ENCODE measurements at places on chromosomes 1 and 21. TPM values are rescaled to one million over a fixed set of nuclear protein-coding genes. Genes with fewer than 3 reads are reported as not detected.

PLD5 gene
- total RNA-seq = not detected

RALGPS2 gene
- total RNA-seq = 10.6 TPM

OR2T29 gene
- total RNA-seq = not detected

DNA sequence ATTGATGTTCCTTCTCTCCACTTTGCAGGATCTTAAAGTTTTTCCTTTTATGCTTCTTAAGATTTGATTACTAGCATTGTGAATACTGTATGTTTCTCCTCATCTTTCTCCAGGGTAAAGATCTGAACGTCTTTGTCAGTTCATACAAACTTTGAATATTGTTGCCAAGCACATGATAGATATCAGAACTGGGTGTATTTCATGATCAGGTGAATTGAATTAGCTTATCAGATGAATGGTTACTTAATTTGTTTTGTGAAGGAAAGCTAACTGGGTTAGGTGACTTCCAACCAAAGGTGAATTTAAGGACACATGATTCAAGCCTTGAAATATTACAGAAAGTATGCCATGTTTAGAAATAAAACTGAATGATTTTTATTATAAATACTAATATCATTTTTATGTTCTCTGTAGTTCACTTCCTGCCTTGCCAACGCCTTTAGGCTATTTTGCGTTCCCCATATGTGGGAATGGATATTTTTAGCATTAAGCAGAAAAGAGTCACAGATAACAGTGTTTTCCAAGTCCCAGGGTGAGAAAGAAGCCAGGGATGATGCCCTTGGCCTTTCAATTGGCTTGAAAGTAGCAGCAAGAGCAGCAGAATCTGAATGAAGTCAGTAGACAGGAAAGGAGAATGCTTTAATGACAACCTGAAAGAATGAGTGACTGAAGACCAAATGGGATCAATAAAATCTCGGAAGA, 752.1 kb downstream of the NCAM2 start:
- DNase-seq = no peak

GRCh38 chr1:201944639-201945038, 1.7 kb downstream of the LMOD1 start:
- DNase-seq = no peak

GRCh38 chr1:31549809-31550620, 26.3 kb upstream of the TINAGL1 start:
- no peak for DNase-seq

DNA sequence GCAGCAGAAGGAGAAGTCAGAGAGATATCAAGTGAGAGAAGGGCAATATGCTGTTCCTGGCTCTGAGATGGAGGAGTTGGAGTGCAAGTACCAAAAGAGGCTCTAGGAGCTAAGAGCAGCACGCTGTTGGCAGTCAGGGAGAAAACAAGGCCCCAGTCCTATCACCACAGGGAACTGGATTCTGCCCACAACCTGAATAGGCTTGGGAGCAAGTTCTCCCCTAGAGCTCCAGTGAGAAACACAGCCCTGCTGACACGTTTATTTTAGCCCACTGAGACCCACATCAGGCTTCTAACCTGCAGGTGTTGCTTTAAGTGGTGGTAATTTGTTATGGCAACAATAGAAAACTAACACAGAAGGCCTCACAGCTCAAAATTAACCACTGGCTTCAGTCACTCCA, 31.8 kb upstream of the ZNF644 start:
- DNase-seq = no peak

DNA sequence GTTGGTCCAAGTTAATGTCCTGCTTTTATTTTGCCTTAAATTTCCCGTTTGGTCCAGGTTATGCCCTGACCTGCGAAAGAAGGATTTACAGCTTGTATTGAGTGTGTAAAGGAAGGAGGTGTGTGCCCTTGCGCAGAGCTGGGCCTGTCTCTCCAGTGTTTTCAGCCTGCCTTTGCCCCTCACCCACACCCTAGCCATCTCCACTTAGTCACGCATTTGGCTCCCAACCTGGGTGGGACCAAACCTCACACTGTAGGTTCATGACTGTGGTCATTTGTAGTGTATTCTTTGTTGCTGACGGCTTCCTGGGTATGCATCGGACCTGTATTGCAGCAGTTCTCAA, 572 bp upstream of the SRSF10 start:
- DNase-seq = no peak

- peak; percentile 88 for DNase-seq
These were observed 17.4 kb downstream of the TNFRSF1B start for GRCh38 chr1:12184008-12184681.

GRCh38 chr21:32088471-32088870, 190.4 kb downstream of the MIS18A start:
- DNase-seq = no peak

- no peak for DNase-seq
These were observed 104.8 kb downstream of the RGS2 start for GRCh38 chr1:192913683-192914082.
